ENCODE measurements at places on chromosomes 4 and X.

DNA sequence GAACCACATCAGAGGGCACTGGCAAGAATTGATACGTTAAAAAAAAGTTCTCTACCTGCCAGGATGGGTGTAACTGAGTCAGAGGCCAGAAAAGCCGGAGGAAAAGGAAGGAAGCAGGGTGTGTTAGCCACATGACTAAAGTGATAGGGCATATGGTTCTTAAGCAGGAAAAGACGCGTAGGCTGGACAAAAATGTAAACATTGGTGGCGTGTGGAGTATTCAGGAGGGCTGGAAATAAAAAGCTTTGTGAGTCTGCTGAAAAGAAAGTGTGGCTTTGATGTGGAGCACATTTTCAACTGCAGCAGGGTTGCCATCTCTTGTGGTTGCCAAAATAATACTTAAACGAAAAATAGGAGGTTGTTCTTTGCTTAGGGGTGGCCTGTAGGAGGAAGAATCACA, 186.5 kb upstream of the RPL34 start:
- DNase-seq, result peak; percentile 22

- DNase-seq, result no peak
Measured at GRCh38 chr4:6710282-6710681, 617 bp upstream of the MRFAP1L1 start.

- no peak for DNase-seq
Measured at GRCh38 chr4:81565142-81565870, 93.6 kb upstream of the RASGEF1B start.

- peak; percentile 86 for DNase-seq
Measured at GRCh38 chrX:281166-281999, at the start of gene PLCXD1. PLCXD1 (plus strand) TSS chrX:281381; CDS start chrX:284188, 2,807 bp downstream.

- no peak for DNase-seq
Measured at GRCh38 chr4:96009427-96010119, 169.7 kb downstream of the PDHA2 start.
